ENCODE measurements at places on chromosomes 12 and 14.

GRCh38 chr12:68491204-68491960, 119.3 kb upstream of the RAP1B start:
- no peak for DNase-seq

- no peak for DNase-seq
Measured at GRCh38 chr12:66979251-66979650, 289.9 kb upstream of the CAND1 start.

- DNase-seq, result no peak
Measured at GRCh38 chr14:61701946-61702345, 6.6 kb downstream of the HIF1A start.

- DNase-seq, result no peak
Measured at GRCh38 chr12:68686262-68686594, 550 bp upstream of the NUP107 start.

DNA sequence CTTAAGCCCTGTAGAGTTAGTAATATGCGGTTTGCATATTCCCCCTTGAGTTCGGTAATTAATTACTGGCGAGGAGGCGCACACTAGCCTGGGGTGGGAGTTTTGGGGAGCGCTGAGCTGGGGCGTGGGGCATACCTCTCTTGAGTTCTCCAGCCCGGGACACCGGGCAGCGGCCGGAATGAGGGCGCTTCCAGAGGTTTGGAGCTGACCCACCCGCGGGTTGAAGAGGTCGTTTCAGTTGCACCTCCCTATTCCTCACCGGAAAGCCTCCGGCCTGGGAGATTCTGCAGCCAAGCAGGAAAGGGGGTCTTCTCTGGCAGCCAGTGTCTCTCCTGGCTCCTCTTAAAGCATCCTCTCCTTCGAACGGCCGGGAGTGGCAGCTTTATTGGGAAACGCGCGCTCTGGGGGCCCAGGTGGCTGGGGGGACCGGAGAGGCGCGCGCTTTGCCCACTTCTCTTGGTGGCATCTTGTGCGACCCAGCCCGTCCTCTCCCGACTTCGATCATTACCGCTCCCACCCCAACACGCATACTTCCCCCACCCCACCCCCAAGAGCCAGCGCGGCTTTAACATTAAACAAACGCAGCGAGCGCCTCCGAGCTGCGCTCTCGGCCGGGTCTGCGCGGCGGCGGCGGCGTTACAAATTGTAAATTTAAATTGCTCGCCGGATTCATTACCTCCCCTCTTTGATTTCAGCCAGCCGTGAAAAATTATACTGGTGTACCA, 3.9 kb upstream of the LHX5 start:
- no peak for DNase-seq

DNA sequence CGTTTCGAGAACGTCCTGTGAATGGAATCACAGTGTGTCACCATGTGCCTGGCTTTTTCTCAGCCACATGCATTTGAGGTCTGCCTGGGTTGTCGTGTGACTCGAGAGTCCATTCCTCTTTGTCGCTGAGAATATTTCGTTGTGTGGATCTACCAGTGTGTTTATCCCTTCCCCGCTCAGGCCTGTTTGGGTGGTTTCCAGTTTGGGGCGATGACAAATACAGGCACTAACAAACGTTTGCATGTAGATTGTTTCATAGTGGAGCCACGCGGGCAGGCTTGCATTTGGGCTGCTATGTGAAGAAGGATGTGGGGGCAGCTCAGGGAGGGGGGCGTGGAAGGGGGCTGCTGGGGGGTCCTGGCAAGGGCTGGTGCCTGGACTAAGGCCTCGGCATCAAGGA, 14.1 kb downstream of the RIN3 start:
- DNase-seq, result no peak

DNA sequence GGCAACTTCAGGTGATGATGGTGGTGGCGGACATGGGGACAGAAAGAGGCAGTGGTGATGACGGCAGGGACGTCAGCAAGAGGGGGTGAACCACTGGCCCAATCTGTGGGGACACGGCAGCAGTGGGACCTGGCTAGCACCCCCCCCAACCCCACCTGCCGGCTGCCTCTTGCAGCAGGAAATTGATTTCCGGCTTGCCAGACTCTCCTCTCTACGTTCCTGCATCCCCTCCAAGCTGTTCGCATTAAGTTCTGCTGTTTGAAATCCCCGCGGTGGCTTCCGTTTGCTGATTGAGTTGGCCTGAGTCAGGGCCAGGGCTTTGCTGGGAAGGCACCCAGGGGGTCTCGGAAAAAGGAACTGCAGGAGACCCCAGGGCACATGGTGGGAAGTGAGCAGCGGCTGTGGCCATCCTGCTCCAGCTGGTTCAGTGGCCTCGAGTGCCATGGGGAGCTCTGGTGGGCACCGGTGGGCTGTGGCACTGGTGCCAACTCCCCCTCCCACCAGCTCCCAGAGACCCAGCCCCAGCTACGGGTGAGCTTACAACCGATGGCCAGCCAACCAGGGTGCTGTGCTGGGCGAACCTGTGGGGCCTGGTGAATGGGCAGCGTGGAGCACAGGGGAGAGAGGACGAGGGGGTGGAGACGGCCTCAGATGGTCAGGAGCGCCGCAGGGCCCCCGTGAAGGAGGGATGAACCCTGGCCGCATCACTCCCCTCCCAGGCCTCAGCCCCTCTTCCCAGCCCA, 14.6 kb upstream of the NUDT14 start:
- DNase-seq, result no peak

DNA sequence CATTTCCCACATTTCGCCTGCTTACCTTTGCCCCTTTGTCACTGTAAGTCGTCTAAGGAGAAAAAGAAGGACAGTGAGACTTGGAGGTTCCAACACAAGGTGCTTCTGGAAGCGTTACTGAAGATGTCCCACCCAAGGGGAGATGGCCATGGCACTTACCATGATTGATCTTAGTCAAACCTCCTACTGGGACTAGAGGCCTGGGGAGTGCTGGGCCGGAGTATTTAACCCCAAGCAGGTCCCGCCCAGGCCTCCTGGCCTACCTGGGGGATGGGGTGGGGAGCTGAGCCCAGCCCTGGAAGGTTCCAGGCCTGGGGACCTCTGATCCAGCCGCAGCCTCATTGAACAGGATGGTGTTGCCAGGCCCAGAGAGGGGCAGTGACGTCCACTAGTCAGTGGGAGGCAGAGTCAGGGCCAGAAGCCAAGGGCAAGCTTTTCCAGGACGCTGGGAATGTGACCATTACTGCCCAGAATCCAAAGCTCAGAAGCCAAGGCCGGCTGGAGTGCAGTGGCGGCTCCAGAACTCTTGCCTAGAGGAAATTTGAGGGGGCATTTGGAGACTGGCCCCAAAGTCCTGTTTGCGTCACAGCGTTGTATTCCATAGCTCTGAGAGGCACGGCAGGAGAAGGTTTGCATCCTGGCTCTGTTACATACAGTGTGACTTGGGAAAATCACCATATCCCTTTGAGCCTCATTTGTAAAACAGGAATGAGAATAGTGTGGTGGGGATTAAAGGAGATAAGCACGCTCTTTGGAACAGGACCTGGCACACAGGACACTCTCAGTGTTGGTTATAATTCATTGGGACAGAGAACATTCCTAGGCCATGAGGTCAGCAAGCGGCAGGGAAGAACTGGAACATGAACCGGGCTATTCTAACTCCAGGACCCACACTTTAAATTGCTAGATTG, at the start of gene HPD:
Gene HPD (minus strand): TSS at position 198 of the 911 bp plus-strand sequence. CDS start 36 bp downstream, at position 162.
- DNase-seq, result no peak

- DNase-seq, result no peak
Measured at GRCh38 chr12:31017535-31017934, 56.1 kb upstream of the DDX11 start.

All from NCI-H187 treated with DMSO at 0.1 percent for 48 hours (cell line).